ENCODE measurements at places on chromosomes 3 and 15.
A peak's percentile ranks its signal among the peaks of the same experiment; 100 is the strongest.

DNA sequence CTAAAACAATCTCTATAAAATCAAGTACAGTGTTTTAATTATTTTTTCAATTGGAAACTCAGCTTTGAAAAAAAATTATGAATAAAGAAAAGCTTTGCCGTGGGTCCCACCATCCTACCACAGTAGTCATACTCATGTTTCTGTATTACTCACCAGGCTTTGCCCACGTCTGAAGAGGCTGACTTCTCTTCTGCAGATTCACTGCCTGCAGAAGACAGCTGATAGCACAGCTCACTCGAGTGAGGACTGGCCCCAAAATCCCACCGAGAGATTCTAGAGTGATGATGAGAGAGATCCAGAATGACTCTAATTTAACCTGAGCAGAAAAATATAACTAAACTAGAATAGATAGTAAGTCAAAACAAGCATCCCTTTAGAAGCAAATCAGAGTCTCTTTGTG is 11.9 kb downstream of the C2CD4B start:
- no peak for DNase-seq

DNA sequence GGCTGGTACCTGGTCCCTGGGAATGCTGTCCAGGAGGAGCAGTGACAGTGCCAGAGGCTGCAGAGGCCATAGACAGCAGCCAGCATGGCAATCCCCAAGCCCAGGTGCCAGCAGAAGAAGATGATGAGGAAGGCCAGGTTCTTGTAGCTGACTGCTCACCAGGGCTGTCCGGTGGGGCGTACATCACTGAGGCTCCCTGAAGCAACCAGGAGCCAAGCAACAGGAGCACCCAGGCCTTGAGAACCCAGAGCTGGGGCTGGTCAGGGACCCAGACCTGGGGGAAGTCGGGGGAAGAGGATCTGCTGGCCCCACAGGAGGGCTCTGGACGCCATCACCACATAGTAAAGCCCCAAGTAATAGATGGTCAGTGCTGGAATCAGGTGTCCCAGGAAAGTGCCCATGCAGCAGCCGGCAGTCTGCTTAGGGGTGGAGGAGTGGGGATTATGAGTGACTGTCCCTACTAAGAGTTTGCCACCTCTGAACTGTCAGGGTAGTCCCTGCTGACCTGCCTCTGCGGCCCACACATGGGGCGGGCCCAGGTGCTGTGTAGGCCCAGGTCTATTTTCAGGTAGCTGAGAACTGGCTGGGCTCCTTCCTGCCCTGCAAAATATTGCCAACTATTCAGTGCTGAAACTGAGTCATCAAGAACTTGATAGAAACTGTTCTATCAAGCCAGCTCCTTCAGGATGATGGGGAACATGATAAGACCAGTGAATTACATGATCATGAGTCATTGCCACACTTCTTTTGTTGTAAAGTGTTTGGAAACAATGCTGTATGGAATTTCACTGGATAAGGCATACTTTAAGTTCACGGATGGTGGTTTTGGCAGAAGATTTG is 68.7 kb downstream of the CHRD start:
- DNase-seq = no peak

DNA sequence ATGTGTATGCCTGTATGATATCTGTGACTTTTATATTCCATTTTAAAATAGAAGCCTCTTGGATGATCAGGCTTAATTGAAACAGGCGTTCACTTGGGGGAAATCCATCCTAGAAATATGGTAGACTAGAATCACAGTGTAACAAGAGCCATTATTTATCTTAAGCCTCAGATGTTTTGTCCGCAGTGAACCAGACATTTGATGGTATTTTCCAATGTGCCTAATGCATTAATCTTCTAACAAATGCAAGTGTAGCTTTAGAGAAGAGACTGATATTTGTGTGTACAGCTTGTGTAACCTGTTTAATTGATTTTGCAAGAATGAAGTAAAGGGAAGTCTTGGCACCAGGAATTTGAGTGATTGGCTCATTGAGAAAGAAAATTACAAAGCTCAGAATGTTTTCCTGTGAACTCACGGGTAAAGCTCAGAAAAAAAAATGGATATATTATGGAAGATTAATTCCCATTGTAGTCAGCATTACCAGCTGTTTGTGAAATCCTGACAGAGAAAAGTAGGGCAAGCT is 155.7 kb downstream of the SV2B start:
- no peak for DNase-seq

DNA sequence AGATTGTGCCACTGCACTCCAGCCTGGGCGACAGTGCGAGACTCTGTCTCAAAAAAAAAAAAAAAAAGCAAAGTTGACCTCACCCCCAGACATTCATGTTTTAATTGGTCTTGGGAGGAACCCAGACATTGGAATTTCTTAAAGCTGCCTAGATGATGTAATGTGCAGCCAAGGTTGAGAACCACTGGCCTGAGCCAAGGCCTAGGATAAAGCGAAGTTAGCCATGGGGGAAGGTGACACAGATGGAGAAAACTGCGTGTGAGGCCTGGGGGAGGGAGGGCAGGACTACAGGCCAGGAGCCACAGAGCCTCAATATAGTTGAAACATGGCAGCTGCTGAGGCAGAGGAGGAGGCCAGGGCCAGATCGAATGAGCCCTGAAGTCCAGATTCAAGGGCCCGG is 21.0 kb downstream of the GLB1 start:
- no peak for DNase-seq

DNA sequence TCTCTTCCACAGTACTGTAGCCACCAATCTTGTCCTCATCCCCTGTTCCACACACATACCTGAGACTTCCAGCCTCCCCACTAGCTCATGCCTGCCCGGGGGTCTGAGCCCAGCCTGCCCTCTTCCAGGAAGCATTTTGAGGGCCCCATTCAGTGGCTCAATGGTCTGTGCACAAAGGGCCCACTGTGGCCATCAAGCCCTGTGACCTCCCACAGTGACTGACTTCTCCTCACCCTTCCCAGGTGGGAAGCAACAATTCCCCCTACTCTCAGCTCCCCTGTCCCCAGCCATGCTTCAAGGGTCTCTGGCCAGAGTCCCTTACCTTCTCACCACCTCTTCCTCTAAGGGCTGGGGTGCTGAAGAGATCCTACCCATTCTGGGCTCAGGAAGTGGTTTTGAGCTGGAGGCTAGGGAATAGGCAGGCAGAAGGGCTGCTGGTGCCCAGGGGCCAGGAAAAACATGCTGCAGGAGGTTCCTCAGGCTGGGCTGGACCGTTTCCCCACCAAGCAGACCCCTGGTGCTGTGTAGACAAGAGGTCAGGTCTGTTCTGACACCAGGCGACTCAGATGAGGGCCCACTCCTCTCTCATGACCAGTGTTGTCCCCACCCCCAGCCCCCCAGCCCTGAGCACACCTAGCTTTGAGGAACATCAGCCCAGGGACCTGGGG is 3.0 kb upstream of the KLF15 start:
- DNase-seq = no peak

DNA sequence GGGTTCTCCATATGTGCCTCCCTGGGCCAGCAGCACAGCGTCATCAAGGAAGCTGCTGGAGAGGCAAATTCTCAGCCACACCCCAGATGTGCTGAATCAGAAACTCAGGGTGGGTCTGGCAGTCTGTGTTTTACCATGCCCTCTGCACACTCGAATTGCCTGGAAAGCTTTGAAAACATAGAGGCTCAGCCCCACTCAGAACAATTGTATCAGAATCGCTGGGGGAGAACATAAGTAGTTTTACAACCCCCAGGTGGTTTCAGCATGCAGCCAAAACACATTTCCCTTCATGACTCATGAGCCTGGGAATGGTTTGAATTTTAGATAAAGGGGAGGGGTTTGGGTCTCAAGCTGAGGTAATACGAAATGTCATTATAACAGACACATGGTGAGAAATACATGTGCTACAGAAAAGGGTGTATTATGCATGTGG is 9.6 kb downstream of the TGM4 start:
- no peak for DNase-seq

- no peak for DNase-seq
Measured at GRCh38 chr3:39408493-39409372, 2.2 kb downstream of the RPSA start.

- DNase-seq = peak; percentile 62
Measured at GRCh38 chr3:162292409-162292808, 795.8 kb downstream of the OTOL1 start.

DNA sequence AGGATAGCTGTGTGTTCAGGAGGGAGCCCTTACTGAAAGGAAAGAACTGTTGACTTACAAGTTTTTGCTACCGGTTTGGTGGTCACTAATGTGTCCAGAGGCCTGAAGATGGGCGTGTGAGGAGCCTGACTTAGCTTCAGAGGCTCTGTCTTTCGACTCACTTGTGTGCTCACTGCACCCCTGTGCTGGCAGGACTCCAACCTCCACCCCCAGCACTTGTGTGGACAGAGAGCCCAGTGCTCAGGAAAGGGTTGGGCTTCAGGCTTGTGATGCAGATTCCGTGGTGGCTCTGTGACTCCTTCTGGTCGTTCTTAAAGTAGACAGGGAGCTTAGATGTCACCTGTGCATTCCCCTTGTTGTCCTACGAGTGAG is 100.9 kb downstream of the PGPEP1L start:
- DNase-seq = no peak

DNA sequence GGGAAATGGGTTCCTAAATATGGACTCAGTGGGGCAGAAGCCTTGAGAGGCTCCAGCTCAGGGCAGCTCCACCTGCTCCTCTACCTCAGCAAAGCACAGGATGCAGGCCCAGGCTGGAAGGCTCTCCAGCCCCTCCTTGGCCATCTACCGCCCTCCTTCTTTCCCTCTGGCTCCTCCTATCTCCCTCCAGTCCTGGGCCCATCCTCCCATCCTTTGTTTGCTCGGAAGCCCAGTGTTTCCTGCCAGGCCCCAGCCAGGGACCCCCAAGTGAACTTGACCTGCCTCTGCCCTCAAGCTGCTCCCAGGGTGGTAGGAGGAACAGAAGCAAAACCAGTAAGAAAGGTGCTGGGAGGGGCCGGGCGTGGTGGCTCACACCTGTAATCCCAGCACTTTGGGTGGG is 20.1 kb downstream of the MAPKAPK3 start:
- no peak for DNase-seq

DNA sequence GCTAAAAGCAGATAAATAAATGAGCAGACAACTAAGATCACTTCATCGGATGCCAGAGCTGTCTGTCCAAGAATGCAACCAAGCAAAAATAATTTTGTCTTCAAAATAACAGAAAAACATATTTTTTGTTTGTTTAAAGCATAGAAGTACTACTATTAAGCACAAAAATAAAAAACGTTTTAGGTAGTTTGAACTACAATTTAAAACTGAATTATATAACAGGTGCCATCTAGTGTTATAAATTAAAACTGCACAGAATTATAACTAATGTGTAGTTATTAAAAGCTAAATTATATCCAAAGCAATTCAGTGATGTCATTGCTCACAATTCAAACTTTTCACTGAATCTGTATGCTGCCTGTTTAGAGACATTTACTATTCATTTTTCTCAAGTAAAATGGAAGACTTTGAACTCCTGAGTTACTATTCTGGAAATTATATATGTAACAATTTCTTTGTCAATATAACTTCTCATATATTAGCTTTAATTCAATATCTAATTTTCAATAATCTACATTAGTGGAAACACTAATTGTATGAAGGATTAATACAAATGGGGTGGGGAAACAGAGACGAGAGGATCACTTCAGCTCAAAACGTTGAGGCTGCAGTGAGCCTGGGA is 29.5 kb downstream of the LINS1 start:
- DNase-seq = peak; percentile 19

- no peak for DNase-seq
Measured at GRCh38 chr3:12148183-12148940, 10.3 kb downstream of the TIMP4 start.

DNA sequence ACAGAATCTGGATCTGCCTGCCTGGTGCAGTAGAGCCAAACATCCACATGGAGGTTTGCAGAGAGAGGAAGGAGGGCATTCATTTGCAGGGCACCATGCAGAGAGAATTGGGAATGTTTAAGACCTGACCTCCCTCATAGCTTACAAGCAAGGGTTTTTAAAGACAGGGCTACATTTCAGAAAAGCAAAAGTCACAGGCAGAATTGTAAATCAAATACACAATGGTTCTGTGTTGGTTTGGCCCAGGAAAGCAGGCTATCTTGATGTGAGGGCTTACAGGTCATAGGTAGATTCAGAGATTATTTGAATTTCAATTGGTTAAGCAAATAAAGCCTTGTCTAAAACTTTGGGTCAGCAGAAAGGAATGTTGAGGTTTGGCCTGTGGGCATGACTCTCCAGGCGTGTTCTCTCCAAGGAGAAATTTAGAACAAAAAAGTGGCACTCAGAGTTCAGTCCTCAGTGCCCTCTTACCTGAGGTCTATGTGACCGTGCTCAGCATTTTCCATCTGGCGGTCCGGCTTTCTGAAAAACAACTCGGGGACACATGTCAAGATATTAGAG is 91.5 kb downstream of the CD47 start:
- no peak for DNase-seq

DNA sequence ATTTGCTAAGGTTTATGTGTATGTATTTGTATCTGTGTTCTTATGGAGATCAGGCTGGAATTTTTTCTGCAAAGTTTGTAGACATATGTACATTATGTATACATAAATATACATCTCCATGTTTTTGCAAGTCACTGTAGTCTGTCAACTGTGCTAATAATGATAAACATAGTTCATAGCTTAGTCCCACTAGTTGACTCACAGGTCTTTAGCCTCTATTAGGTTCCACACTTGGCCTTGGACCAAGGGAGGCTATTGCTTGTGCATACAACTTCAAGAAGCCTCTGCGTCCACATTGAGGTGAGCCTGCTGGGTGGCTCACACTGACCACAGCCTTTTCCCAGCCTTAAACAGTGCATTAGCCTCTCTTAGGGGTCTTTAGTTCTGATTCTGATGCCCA is 243.8 kb upstream of the PEX5L start:
- no peak for DNase-seq

DNA sequence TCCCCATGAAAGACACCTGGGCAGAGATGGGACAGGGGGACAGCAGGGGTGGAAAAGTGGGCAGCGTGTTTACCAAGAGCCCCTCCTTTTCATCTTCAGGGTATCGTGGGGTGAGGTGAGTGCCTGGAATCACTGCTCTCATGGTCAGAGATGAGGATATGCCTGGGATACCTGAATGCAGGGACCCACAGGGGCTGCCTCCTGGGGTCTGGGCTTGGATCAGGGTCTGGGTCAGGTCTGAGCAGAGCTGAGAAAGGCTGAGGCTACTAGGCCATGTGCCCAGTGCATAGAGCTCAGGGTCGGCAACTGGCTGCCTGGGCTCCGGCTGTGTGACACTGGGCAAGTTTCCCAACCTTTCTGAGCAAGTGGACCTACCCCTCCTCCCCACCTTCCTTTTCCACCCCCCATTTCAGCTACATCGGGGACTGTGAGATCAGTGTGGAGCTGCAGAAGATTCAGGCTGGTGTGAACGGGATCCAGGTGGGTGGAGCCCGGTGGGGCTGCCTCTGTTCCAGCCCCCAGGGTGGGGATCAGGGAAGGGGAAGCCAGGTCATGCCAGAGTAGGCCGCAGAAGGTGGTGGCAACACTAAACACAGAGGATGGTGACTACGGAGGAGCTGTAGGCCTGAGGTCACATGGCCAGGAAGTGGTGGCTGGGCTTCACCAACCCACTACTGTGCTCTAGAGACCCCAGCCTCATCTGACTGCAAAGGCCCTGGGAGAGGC is 24.5 kb downstream of the ESYT3 start:
- no peak for DNase-seq

DNA sequence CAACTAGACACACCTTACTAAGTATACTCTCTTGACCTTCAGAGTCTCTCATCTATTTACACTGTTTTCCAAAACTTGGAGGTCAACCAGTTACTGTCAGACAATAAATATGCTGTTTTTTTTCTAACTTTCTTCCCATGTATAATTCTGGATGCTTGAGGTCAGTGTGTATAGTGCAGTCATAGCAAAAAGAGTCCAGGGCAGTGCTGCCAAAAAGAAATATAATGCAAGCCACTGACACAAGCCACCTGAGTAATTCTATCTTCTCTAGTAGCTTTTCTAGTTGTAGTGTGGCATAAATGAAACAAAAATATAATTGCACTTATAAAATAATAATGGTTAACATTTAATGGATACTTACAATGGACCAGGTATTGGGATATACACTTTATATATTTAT is 21.6 kb downstream of the GADL1 start:
- no peak for DNase-seq

Measured in NCI-H1105 treated with DMSO at 0.1 percent for 48 hours (cell line).